ENCODE measurements at places on chromosomes 7 and 10. TPM values are rescaled to one million over a fixed set of nuclear protein-coding genes. Genes with fewer than 3 reads are reported as not detected.

DNA sequence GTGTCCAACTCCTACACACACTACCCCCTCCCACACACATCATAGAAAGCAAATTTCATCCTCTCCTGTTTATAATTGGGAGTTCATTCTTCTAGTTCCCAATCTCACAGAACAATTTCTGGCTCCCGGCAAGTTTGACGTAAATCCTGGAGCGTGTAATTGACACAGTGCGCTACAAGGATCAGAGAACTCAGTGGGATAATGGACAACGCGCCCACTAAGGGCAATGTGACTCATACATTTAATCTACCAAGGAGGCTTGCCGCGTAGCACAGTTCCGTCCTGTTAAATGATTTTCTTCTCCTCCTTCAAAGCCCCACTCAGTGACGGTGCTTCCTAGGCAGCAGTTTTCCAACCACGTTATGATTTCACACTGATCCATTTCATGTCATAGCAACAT lies 277.6 kb downstream of the SFMBT2 start:
- H3K27ac ChIP-seq = no peak overlapping the region
- H3K4me1 ChIP-seq = no peaks in the 10 kb centered on the region
- no peak for DNase-seq

DNA sequence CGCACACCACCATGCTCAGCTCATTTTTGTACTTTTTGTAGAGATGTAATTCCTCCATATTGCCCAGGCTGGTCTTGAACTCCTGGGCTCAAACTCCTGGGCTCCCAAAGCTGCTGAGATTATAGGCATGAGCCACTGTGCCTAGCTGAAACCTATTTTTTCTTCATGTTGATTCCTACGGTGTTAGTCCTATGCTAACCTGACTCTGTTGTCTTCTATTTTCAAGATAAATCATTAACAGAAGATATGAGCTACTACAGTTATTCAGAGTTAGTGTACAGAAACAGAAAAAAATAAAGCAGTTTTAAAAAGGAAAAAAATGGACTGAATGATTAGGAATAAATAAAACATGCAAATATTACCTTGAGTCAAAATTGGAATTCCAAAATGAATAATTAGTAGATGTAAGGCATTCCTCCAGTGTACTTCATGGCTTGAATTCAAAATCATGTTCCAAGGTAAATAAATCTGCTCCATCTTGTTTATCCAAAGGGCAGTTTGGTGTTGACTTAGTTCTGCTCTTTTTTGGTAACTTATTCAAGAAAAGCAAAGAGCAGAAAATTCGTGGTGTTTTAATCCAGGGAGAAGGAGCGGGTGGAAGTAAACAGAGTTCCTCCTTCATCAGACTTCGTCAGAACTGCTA lies 185.8 kb downstream of the CACNB2 start:
- no peak overlapping the region for H3K4me3 ChIP-seq
- no peaks in the 10 kb centered on the region for H3K27me3 ChIP-seq
- no peaks in the 10 kb centered on the region for H3K4me1 ChIP-seq
- no peak for DNase-seq
- H3K36me3 ChIP-seq = no peaks in the 10 kb centered on the region
- H3K27ac ChIP-seq = no peak overlapping the region

GRCh38 chr7:152145853-152146466 lies 120.5 kb downstream of the GALNT11 start:
- peak; percentile 40 for DNase-seq
- H3K27ac ChIP-seq = no peak overlapping the region
- no peaks in the 10 kb centered on the region for H3K27me3 ChIP-seq
- H3K4me1 ChIP-seq = peaks cover 9% of the 10 kb centered on the region
- H3K36me3 ChIP-seq = peaks cover 65% of the 10 kb centered on the region

DNA sequence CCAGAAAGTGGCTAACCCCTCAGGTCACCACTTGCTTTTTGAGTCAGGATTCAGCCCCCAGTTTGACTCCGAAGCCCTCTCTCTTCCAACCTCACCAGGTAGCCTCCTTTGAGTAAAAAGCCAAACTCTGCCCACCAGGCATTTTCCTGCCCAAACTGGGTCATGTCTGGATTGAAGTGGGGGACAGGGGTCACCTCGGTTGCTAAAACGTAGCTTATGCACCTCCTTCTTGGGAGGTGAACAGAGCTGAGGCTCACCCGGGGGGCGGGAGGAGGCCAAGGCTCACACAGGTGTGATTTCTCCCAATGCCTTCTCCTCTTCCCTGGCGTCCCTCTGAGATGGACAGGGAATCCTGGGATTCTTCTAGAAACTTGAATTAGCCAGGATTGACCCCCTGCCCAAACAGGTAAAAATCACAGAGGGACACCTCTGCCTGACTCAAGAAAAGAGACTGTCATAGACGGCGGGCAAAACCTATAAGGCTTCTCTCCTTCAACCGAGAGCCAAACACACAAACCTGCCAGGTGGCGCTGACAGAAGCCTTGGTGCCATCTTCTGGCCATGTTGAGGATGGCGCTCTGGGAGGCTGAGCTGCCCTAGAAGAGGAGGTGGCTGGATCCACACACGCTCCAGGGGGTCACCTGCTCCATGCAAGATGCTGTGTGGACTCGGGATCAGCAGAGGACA lies 51.6 kb downstream of the PRLHR start:
- H3K27ac ChIP-seq = no peak overlapping the region
- H3K4me3 ChIP-seq = no peak overlapping the region
- DNase-seq = peak; percentile 40
- H3K36me3 ChIP-seq = no peaks in the 10 kb centered on the region
- no peaks in the 10 kb centered on the region for H3K4me1 ChIP-seq

- H3K4me1 ChIP-seq = peaks cover 2% of the 10 kb centered on the region
- no peak overlapping the region for H3K27ac ChIP-seq
- no peak overlapping the region for H3K4me3 ChIP-seq
- H3K27me3 ChIP-seq = no peaks in the 10 kb centered on the region
- peak; percentile 63 for DNase-seq
Measured at GRCh38 chr10:17747883-17748550, 4.0 kb upstream of the TMEM236 start.

GRCh38 chr7:38584443-38585210 lies 46.5 kb downstream of the AMPH start:
- no peak overlapping the region for H3K4me3 ChIP-seq
- no peak overlapping the region for H3K27ac ChIP-seq
- H3K27me3 ChIP-seq = no peaks in the 10 kb centered on the region
- no peak for DNase-seq

GRCh38 chr7:18426564-18427226 lies 68.9 kb upstream of the HDAC9 start:
- DNase-seq = no peak
- no peak overlapping the region for H3K27ac ChIP-seq
- H3K36me3 ChIP-seq = no peaks in the 10 kb centered on the region
- H3K4me3 ChIP-seq = no peak overlapping the region
- no peaks in the 10 kb centered on the region for H3K27me3 ChIP-seq

DNA sequence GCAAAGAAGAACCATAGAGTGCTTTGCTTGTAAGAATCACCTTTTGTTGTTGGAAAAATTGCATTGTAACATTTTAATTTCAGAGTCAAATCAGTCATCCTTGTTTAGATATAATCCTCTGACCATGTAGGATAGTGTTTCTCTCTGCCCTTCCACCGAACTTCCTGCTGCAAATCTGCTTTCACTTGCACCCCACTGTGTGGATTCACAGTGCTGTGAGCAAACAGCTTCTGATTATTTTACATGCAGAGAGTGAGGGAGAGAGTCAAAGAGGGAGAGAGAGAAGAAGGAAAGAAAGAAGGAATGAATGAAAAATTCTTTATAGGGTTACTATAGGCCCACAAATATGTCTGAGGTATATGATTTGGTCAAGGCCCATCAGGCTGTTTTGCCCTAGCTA lies 30.0 kb upstream of the SEM1 start:
- no peaks in the 10 kb centered on the region for H3K27me3 ChIP-seq
- H3K27ac ChIP-seq = no peak overlapping the region
- DNase-seq = no peak
- no peaks in the 10 kb centered on the region for H3K4me1 ChIP-seq
- H3K4me3 ChIP-seq = no peak overlapping the region

- no peaks in the 10 kb centered on the region for H3K27me3 ChIP-seq
- no peak overlapping the region for H3K27ac ChIP-seq
- DNase-seq = no peak
- no peak overlapping the region for H3K4me3 ChIP-seq
- H3K36me3 ChIP-seq = no peaks in the 10 kb centered on the region
- H3K4me1 ChIP-seq = peaks cover 4% of the 10 kb centered on the region
Measured at GRCh38 chr7:22680482-22680911, 46.5 kb upstream of the IL6 start.

The SEMA4G gene
- 7.0 TPM for polyA plus RNA-seq

The TUBAL3 gene
- not detected for polyA plus RNA-seq

The IKZF5 gene
- polyA plus RNA-seq = 10.1 TPM

The PIP gene
- polyA plus RNA-seq = not detected

The WDFY4 gene
- polyA plus RNA-seq = 0.72 TPM

The RPS24 gene
- polyA plus RNA-seq = 526 TPM

The NODAL gene
- 0.07 TPM for polyA plus RNA-seq

The VAX1 gene
- not detected for polyA plus RNA-seq
